ENCODE measurements at places on chromosomes 7 and 10.

- H3K36me3 ChIP-seq = peaks cover 4% of the 10 kb centered on the region
- no peak for DNase-seq
- no peak overlapping the region for H3K27ac ChIP-seq
Observed at GRCh38 chr7:86094166-86094669, 549.5 kb upstream of the GRM3 start.

DNA sequence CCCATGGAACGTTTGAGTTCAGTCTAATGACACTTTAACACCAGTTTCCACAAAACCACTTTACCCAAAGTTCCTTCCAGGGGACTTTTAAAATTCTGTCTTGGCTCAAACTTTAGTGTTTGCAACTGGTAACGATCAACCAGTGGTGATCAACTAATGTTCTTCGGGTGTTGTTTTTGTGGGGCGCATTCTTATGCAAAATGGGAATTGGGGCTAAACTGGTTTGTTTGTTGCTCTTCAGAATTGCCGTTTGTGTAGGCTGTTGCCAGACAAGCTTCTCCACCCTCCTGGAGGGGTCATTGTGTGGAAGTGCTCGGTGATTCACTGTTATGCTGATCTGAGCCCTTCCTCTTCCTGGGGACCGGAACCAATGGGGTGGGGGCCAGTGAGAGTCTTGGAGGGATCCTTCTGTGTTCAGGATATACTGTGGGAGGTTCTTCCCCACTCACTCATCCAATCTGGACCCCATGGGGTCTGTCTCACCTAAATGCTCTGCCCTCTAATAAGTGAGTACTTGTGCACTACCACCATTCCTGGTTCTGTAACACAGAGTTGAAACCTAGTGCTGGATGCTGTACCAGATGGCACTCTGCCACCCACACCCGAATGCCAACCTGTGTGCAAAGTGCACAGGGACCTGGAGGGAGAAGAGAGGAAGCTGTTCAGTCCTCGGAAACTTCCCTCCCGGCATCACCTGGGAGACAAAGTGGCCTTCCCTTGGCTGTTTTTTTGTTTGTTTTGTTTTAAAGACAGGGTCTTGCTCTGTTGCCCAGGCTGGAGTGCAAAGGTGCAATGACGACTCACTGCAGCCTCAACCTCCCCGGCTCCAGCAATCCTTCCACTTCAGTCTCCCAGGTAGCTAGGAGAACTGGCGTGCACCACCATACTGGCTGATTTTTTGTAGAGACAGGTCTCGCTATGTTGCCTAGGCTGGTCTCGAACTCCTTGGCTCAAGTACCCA, 2.1 kb downstream of the NFE2L3 start:
- H3K4me3 ChIP-seq = peak overlapping the region; percentile 89
- H3K4me1 ChIP-seq = peaks cover 76% of the 10 kb centered on the region
- no peaks in the 10 kb centered on the region for H3K36me3 ChIP-seq

- no peak overlapping the region for H3K4me3 ChIP-seq
- H3K36me3 ChIP-seq = no peaks in the 10 kb centered on the region
- peaks cover 11% of the 10 kb centered on the region for H3K4me1 ChIP-seq
- H3K27ac ChIP-seq = no peak overlapping the region
- H3K27me3 ChIP-seq = no peaks in the 10 kb centered on the region
Observed at GRCh38 chr10:122298206-122298597, 27.1 kb downstream of the BTBD16 start.

GRCh38 chr10:76950354-76950753, 687.3 kb downstream of the KCNMA1 start:
- H3K36me3 ChIP-seq = no peaks in the 10 kb centered on the region
- H3K4me3 ChIP-seq = no peak overlapping the region
- DNase-seq = no peak
- no peak overlapping the region for H3K27ac ChIP-seq
- no peaks in the 10 kb centered on the region for H3K27me3 ChIP-seq

DNA sequence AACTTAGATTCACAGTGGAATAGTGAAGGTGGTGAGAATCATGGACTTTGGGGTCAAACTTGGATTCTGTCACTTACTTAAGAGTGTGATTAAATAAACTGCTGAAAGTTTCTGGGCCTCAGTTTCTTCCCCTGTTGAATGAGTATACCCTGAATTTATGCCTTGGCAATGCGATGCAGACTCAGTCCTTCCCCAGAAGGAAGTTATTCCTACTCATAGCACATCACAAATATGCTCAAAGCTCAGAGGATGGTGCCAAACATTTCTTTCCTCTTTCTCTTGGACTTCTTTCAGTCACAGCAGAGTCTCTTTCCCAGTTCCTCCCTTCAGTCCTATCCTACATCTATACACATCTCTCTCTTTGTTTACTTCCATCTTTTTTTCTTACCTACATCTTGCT, 45.1 kb downstream of the ASB4 start:
- no peaks in the 10 kb centered on the region for H3K36me3 ChIP-seq
- no peak overlapping the region for H3K27ac ChIP-seq
- peaks cover 3% of the 10 kb centered on the region for H3K4me1 ChIP-seq
- H3K27me3 ChIP-seq = no peaks in the 10 kb centered on the region

Data from WTC11 (cell line).